ENCODE measurements at places on chromosomes 2 and 18. TPM values are rescaled to one million over a fixed set of nuclear protein-coding genes. Genes with fewer than 3 reads are reported as not detected.

The PLGLB1 gene
- total RNA-seq, result 12.5 TPM

The KIF5C gene
- total RNA-seq, result 2.3 TPM

The FAM237A gene
- total RNA-seq, result not detected

The CPO gene
- total RNA-seq, result 1.6 TPM

The PLCD4 gene
- total RNA-seq, result 31.0 TPM

The TRAPPC8 gene
- total RNA-seq, result 57.1 TPM

The WNT10A gene
- 5.7 TPM for total RNA-seq

The IL36A gene
- total RNA-seq, result 0.72 TPM

The ZAP70 gene
- 3.7 TPM for total RNA-seq

The ASXL3 gene
- total RNA-seq, result 4.3 TPM

DNA sequence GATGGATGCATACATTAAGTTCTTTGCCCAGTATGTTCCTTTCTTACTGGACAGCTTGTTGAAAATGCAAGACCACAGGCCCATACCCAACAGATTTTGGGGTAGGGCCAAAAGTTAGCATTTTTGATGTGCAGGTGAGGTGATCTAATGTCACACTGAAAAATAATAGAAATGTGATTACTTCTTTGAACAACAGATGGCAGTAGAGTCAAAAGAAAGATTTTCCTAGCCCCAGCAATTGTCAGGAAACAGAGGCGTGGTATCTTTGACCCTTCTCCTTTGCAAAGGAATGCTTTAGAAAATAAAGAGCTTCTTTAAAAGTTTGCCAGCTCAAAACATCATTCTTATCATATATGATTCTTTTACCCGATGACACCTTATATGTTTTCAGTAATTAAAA, 343.6 kb upstream of the SYT4 start:
- peak; percentile 73 for DNase-seq

DNA sequence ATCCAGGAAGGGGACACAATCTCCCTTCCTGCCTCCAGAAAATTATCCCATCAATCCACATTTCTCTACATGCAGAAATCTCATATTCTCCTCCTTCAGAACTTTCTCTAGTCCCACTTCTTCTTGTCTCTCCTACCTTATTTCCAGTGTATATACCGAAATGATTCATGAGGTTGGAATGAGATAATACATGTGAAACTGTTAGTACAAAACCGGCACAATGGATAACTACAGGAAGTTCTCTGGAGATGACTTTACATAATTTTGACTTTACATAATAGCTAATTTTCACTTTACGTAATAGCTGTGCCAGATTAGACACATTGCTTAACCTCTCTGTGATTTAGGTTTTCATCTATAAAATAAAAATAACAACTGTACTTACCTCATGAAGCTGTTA, 801.3 kb downstream of the ERBB4 start:
- no peak for DNase-seq

- DNase-seq, result no peak
These were observed 117.9 kb upstream of the NETO1 start for GRCh38 chr18:72985686-72986085.

DNA sequence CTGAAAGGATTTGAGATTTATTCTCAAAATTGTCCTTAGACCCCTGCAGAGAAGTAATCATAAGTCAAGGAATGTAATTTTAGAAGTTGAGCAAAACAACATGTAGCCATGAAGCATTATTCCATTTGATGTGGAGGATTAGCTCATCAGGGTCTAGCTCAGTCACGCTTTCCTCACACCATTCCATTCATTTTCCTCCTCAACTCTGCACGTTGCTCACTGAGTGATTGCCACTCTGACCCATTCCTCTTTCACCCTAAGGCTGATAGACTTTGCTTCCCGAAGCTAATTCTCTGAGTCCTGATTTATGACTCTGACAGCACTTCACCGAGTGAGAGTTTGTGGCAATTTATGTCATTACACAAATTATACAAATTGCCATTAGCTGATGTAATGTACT, 820.6 kb upstream of the PIK3C3 start:
- no peak for DNase-seq

DNA sequence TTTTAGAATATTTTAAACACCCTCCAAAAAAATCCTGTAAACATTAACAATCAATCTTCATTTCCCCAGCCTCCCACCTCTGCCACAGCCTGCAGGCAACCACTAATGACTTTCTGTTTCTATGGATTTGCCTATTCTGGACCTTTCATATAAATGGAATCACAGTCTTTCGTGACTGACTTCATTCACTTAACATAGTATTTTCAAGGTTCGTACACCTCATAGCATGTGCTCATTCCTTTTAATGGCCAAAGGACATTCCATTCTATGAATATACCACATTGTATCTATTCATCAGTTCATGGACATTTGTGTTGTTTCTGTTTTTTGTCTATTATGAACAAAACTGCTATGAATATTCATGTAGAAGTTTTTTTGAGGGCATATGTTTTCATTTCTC, 48.5 kb downstream of the NAT8 start:
- no peak for DNase-seq

GRCh38 chr2:212414767-212415211, 123.8 kb downstream of the ERBB4 start:
- DNase-seq, result peak; percentile 48

- DNase-seq, result peak; percentile 85
These were observed 58.5 kb upstream of the COPS8 start for GRCh38 chr2:237026981-237027711.

DNA sequence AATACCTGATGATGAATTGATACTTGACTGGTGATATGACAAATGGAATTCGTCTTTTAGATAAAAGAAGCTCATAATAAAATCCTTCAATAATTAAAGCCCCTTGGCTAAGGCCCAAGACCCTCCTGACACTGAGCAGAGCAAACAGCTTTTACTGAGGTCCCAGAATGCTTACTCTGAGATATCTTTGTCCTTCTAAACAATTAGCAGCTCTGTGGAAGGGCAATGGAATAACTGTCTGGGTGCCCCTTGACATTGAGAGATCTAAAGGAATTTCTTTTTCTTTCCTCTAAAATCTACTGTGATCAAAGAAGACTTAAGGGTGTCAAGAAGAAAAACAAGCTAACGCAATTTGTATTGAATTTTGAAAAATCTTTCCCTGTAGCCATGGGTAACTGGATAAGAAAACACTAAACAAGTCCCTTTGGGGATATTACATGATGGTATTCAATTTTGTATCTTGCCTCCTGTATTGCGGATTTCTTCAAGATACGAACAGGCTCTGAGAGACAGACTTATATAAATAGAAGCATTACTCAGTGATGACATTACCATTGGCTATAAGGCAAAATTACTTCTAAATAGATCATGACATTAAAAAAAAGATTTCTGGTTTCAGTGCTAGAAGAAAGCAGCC, 128.8 kb downstream of the MREG start:
- peak; percentile 50 for DNase-seq

GRCh38 chr2:240129731-240130392, 6.2 kb downstream of the COPS9 start:
- no peak for DNase-seq
